T-helper 17 cell (primary cell): ENCODE measurements at places on chromosomes 7 and 10.

GRCh38 chr7:133704453-133704852 is 422.7 kb upstream of the LRGUK start:
- no peak for DNase-seq

DNA sequence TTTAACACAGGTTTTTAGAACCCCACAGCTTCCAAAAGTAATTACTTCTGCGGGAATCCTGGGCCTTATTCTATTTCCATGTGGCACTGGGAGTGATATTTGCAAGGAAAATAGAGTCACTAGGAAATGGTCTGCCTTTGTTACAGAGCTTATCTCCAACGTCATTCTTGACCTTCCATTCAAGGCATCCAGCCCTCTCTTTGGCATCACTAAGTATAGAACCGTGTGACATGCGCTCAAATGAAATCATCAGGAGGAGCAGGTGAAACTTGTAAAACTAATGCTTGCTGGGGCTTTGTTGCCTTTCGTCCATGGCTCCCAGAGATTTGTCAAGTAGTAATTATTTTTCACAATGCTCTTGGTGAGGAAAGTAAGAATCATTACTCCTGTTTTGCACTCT is 73.4 kb downstream of the PAPSS2 start:
- DNase-seq = no peak

GRCh38 chr10:3132036-3133025 is 40.3 kb downstream of the PITRM1 start:
- no peak for DNase-seq

DNA sequence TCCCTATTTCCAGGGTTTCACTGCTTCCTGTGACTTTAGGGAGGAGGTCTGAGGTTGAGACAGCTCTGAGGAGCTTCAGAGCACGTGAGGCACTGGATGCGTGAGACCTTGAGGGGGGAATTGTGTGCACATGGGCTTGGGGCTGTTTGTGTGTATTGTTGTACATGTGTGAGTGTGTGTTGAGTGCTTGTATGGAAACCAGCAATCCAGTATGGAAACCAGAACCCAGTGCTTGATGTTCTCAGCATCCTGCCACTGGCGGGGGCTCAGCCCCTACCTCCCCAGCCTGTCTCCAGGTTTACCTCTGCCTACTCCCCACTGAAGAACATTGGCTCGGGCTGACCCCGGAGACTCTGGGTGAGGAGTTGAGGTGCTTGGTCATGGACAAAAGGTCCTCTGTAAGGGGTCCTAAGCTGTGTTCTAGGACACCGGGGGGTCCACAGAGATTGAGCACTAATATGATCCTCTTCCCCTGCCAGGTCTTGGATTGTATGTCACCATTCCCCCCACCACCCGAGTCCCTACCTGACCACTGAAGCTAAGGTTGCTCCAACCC is 20.8 kb downstream of the SFTPD start:
- no peak for DNase-seq

DNA sequence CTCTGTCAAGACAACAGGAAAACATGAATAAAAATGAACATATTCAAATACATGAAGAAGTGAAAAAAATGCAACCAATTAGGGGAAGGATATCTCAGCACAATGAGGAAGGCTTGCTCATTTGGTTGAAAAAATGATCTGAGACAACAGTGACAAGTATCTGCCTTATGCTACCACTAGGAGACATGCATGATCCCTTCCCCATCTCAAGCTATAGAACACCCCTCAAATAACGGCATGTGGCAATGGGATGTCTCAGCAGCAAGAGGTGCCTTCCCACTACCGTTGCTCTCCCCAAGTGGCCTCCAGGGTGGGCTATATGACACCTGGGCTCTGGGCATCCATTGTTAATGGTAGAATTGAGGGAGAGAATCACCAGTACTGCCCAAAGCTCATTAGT is 98.1 kb upstream of the RSU1 start:
- DNase-seq = no peak

- DNase-seq = no peak
Observed at GRCh38 chr10:81096558-81096957, 558.9 kb downstream of the SH2D4B start.
